Right lung (tissue), 10 donors: ENCODE measurements at places on chromosomes 3 and 15. TPM values are rescaled to one million over a fixed set of nuclear protein-coding genes. Genes with fewer than 3 reads are reported as not detected.

IMPG2 gene
- polyA plus RNA-seq = 0.71 TPM

GRCh38 chr3:71997066-71997653, 212.2 kb upstream of the PROK2 start:
- DNase-seq = no peak

DNA sequence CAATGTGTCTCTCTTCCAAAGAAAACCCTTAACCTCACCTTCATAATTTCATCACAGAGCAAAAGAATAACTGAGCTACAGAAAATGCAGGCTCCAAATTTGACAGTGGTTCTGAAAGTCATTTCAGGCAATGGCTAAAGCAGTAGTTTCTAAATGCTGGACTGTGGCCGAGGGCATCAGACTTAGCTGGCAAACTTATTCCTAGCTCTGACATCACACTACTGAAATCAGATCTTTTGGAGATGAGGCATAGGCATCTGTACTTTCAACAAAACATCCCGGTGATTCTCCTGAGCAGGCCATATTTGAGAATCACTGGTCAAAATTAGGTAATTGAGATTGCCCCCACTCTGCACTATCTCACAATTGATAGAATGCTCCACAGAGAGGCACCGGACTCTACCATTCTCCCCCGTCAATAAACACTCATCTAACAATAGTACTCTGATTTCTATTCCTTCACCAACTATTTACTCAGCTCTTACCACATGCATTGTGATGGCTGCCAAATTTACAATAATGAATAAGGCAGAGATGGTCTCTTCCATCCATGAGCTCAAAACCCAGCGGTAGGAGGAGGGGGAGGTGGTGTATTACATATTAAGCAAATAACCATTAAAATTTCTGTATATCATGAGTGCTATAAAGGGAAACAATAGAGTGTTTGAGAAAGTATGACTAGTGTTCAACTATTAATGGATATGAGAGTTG, 57.3 kb upstream of the SPRED1 start:
- no peak for DNase-seq

DNA sequence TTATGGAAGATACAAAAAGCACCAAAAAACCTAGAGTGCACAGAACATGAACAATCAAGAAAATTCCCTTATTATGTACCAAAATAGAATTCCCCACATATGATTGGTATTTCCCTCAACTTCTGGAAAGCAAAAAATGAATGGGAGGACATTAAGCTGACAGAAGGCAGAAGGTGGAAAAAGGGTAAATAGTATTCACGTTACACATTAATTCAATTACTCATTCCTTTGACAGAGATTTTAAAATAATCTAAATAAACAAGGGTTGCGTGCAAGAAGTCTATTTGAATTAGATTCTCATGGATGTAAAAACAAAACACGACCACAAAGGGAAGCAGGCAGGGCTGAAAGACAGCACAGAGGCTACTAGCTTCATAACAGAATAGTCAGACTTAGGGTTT, 260.5 kb upstream of the ZPLD1 start:
- no peak for DNase-seq

DNA sequence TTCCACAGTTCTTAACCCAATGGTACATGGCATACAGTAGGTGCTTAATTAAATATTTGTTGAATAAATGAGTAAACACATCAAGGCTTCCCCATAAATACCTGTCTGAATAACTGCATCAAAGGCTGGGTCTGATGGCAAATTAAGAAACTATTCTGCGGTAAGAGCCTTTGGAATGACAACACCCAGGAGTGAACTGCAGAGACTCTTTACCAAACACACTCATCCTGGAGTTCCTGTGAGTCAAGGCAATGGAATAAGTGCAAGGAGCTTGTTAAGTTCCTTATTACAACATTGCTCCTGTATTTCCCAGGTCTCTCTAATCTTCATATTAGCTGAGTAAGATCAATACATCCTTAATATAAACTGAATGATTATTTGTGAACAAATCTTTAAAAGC, 119.9 kb upstream of the STT3B start:
- DNase-seq = no peak

DNA sequence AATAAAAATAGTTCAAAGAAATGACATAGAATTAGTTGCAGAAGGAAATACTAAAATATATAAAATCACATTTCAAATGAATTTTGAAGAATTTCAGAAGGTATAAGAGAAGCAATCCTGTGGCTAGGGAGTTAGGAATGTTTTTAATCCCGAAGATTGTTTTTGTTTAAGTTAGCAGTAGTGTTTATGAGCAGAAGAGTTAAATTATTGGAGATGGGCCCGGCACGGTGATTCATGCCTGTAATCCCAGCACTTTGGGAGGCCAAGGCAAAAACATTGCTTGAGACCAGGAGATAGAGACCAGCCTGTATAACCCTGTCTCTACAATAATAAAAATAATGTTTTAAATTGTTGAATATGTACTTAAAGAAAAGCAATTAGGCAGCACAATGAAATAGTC, 432.5 kb downstream of the MFSD1 start:
- no peak for DNase-seq

- DNase-seq = no peak
These were observed 11.8 kb downstream of the SLC12A8 start for GRCh38 chr3:125200731-125201139.

- no peak for DNase-seq
These were observed 237.7 kb upstream of the AGTR1 start for GRCh38 chr3:148459931-148460513.

GRCh38 chr3:68996356-68996995, 17.0 kb downstream of the EOGT start:
- no peak for DNase-seq

C3orf49 gene
- 0.81 TPM for polyA plus RNA-seq

DNA sequence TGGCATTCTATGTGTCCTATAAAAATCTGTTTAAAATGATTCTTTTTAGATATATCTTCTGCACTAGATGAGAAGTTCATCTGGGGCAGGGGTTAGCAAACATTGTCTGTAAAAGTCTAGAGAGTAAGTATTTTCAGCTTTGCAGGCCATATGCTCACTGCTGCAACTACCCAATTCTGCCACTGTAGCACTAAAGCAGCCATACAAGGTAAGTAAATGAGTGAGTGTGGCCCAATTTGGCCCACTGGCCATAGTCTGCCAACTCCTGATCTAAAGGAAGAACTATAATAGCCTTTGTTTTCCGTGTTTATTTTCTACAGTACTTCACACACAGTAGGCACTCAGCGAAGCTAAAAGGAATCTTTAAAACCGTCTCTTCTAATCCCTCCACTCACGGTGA, 42.3 kb downstream of the DLG1 start:
- DNase-seq = no peak

PRKAR2A gene
- polyA plus RNA-seq = 25.7 TPM

HYAL1 gene
- polyA plus RNA-seq = 3.1 TPM

STRA6 gene
- polyA plus RNA-seq = 6.9 TPM

DNA sequence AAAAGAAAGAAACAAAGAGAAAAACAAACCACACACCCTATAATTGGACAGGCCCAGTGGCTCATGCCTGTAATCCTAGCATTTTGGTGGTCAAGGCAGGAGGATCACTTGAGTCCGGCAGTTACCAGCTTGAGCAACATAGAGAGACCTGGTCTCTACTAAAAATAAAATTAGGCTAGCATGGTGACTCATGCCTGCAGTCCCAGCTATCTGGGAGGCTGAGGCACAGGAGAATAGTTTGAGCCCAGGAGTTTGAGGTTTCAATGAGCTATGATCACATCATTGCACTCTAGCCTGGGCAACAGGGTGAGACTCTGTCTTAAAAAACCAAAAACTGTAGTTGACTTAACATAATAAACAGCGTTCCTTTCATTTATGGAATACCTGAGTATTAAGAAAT, 72.3 kb upstream of the ST3GAL6 start:
- no peak for DNase-seq

GRCh38 chr15:53397041-53397616, 362.3 kb downstream of the WDR72 start:
- DNase-seq = no peak

- DNase-seq = no peak
These were observed 42.1 kb downstream of the CDCP1 start for GRCh38 chr3:45103753-45104714.

DNA sequence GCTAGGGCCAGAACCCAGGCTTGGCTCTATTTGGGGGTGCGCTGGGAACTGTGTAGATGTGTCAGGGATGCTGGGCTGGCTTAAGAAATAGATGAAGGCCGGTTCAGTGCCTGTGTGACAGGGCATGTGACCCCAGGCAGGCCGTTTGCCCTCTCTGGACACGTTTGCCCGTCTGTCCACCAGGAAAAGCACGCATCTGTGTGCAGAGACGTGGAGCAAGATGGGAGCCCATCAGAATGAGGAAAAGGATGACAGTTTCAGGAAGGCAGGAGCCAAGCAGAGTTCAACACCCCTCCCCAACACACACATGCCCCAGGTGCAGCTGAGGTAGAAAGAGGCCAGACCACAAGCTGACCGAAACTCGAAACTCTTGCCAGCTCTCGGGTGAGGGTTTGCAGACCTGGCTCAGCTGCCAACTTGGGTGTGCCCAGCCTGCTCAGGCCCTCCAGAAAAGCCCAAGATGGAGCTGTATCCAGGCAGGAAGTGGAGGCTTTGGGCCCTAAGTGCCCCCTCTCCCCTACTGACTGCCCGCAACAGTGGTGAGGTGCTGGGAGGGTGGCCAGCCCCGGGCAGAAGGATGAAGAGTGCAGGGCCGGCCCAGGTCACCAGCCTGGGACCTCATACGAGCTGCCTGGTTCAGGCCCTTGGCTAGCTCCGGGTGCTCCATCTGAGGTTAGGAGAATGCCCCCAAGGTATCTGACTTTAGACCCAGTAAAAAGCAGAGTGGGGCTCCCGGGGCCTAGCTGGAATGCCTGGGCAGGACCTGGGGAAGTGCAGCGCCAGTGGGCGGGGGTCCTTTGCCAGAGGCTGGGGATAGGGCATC, 10.2 kb upstream of the MESP1 start:
- no peak for DNase-seq

SKOR1 gene
- 0.28 TPM for polyA plus RNA-seq

GRCh38 chr15:36239509-36239908, 339.9 kb upstream of the CDIN1 start:
- DNase-seq = no peak

DNA sequence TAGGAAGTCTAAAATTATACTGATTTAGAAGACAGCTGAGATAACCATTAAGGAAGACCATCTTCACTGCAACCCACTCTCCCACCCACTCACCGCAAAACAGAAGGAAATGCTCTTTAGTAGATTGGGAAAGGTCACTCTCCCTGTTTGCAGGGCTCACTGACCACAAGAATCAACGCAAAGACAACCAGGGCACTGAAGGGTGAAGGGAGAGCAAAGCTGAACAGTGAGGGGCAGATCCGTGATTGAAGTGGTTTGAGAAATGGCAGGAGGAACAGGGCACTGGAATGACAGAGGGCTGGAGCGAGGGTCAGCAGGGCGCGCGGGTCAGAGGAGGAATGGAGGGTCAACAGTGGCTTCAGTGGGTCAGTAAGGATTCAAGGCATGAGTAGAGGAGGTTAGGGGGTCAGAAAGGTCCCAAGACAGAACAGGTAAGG, 520 bp downstream of the MESD start:
- no peak for DNase-seq

DNA sequence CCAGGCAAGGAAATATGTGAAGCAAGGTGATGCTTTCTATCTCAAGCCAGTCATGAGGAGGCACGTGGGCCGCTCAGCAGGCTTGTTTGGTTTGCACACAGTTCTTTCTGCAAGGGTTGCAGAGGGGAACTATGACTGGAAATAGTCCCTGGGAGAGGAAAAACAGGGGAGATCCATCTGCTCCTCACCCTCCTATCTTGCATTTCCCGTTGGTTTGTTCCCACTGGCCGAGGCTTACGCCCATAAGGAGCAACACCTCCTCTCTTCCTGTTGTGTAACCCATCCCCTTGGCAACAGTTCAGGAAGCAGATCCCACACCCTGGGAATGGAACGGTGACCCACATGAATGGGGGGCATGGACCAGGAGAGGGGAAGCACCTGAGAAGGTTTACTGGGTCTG, 72.1 kb upstream of the MAGI1 start:
- peak; percentile 36 for DNase-seq

FOXB1 gene
- polyA plus RNA-seq = not detected

DNA sequence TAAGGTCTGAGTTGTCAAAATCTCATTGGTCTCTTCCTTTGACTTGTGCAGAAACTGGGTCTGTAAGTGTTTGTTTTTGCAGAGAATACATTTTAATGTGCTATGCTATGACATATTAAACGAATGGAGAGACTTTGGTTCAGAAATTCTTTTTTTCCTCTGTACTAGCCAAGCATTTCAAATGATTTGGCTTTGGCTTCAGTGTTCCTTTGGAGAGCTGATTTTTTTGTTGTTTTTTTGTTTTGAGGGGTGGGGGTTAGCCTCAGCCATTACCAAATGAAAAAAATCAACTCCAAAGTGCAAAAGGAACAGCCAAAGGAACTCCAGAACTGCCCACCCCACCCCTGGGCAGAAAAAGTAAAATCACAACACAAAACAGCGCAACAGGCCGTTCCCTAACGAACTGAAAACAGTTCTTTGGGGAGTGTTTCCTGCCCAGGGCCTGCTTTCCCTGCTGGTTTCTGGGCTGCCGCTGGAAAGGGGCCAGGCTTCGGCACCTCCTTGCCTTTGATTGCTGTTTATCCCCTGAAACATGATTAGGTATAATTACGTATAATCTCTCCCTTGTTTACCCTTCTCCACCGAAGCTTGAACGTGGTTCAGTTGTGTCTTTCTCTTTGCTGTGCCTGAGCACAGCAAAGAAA, 57.6 kb upstream of the NEO1 start:
- DNase-seq = no peak

GRCh38 chr3:189680723-189681122, 49.5 kb downstream of the TP63 start:
- DNase-seq = no peak

COLQ gene
- polyA plus RNA-seq = 12.7 TPM

DNA sequence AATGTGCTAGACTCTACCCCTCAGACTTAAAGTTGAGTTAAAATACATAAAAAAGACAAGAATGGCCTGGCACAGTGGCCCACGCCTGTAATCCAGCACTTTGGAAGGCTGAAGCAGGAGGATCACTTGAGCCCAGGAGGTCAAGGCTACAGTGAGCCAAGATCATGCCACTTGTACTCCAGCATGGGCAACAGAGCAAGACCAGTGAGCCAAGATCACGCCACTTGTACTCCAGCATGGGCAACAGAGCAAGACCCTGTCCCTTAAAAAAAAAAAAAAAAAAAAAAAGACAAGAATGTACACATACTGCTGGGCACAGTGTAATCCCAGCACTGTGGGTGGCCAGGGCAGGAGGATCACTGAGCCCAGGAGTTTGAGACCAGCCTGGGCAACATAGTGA, 17.4 kb downstream of the DIS3L start:
- DNase-seq = no peak

ZNF619 gene
- polyA plus RNA-seq = 6.2 TPM

DUOX2 gene
- polyA plus RNA-seq = 0.28 TPM

DYNLT2B gene
- polyA plus RNA-seq = 29.6 TPM

PRTG gene
- 8.2 TPM for polyA plus RNA-seq

DNA sequence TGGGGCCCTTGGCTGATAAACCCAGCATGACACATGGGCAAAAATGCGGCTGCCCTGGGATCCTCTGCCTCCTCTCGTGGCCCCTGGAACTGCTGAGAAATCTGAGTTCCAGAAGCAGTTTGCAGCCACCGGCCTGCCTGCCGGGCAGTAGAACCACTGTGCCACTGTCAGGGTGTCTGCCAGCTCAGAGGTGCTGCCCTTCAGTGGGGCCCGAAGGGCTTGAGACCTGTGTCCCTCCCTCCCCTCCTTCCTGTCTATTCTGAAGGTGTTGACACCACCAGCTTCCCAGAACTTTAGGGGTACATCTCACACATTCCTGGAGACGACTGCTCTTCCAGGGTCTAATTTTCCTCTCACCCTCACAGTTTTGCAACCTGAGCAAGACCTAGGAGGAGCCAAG, 88.2 kb upstream of the POMGNT2 start:
- no peak for DNase-seq
